Neural crest cell (in vitro differentiated cells): ENCODE measurements at places on chromosomes 13 and 19.

GRCh38 chr19:5205381-5205780, 135.2 kb downstream of the PTPRS start:
- DNase-seq: no peak

DNA sequence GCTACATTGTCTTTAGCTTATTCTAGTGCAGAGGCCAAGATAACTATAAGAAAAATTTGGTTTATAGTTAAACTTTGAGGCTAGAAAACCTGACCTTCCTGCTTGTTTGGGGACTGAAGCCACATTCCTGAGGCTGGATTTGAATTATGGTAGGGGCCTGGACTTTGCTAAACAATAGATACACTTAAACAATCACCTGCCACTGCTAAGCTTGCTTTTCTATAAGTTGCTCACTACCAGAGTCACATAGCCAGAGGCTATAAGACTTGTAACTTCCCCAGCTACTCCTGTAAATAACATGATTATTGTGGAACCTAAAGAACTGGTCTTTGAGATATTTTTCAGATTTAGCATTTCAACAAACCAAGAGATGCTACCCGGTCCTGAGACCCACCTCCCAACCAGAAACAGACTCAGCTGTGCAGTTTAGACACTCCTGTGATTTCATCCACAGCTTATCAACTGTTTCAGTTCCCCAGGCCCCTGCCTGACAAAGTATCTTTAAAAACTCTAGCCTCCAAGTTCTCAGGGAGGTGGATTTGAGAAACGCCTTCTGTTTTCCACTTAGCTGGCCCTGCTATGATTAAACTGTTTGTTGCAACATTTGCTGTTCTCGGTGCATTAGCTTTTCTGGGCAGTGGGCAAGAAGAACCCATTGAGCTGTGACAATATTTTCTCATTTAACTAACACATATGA, 77.7 kb downstream of the MIPEP start:
- DNase-seq: no peak

DNA sequence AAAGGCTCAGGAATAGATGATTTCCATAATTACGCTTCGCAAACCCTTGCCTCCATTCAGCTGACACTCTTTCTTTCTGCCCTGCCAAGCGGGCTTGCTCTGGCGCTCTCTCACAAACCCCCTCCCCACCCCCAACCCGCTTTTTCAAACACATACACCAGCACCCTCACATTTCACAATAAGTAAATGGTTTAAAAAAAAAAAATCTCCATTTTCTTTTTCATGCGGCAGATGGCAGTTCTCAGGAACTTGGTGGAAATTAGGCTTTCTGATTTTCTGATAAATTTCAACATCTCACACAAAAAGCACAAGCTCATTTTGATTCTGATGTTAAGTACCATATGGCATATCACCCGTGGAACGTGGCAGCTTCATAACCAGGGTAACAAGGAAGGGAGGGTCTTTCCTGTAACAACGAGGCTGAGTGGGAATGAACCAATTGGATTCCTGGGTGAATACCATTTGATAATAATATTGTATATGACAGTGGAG, 43.8 kb downstream of the C13orf42 start:
- no peak for DNase-seq

GRCh38 chr13:23923031-23923430, 25.7 kb upstream of the C1QTNF9B start:
- DNase-seq: no peak

GRCh38 chr13:106533943-106534638, 1.4 kb downstream of the EFNB2 start:
- peak; percentile 33 for DNase-seq

DNA sequence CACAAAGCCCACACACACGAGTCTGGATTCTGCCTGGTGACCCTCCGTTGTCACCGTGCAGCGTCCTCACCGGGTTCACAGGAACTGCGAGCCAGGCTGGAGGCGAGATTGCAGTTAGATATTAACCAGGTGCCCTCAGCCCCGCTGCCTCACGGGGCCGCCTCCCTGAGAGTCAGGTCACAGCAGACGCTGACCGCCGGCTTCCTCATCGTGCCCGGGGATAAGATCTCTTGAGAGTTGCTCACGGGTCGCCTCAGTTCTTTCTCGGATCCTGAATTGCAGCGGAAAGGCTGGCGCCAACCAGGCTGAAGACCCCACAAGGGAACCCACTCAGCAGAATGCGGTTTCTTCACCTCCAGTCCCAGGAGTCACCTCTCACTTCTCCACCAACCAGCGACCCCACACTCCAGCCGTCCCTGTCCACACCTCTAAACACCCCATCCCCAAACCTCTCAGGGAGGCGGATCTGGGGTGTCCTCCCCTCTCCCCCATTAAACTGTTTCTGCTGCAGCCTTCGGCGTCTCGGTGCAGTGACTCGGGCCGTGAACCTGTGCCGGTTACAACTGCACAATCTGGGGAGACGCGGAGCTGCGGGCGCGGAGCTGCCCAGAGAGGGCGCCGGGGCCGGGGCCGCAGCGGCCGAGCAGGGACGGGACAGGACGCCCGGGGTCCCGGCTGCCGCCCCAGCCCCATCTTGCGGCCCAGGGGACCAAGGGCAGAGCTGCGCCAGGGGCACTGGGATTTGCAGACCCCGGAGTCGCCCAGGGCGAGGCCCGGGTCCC, 591 bp downstream of the ZNF823 start:
- no peak for DNase-seq

- DNase-seq: no peak
Measured at GRCh38 chr13:91722267-91722884, 324.0 kb downstream of the GPC5 start.

DNA sequence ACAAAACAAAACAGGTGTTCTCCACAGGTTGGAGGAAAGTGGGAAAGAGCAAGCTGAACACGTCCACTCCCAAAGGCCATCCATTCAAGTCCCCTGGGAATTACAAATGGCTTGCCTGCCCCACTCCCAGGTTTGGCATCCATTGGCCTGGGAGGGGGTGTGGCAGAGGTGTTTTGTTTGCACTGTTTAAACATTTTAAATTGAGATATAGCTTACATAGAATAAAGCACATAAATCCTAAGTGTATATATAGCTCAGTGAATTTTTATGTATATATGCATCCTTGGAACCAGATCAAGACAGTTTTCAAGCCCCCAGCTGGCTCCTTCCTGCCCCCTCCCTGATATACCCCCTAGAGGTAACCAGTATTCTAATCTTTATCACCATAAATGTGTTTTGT, 12.7 kb downstream of the SLC25A42 start:
- DNase-seq: no peak

DNA sequence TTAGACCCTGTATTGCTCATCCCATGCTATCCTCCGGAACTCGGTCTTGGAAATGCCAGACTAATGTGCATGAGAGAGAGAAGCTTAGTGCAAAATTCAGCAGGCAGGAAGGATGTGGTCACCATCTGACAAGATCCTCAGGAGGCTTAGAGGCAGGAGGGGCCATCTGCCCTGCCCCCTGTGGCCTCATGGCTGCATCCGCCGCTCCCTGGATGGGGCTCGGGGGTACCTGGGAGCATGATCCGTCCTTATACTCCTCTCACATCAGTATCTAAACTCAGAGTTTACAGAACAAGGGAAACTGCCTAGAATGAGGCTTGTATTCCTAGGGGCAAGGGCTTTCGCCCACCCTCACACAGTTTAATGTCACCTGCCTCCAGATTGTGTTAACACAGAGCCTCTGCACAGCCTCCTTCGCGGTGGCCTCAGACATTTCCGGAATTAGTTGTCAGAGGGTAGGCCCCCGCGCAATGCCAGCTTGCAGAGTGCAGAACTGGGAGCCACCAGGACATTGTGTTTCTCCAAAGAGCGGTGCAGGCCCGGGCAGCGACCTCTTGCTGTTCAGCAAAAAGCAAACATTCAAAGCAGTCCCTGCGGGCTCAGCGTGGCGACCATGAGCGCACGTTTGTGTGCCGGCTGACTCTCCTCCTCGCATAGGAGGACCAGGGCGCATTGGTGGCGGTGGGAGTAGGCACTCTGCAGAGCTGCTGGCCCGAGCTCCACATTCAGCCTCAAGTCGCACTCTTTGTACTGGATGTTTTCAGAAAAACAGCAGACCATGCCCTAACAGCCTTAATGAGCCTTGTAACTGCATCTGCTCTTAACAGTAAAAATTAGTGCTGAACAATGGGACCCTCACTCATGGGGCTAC, 39.1 kb downstream of the GPR12 start:
- DNase-seq: no peak

DNA sequence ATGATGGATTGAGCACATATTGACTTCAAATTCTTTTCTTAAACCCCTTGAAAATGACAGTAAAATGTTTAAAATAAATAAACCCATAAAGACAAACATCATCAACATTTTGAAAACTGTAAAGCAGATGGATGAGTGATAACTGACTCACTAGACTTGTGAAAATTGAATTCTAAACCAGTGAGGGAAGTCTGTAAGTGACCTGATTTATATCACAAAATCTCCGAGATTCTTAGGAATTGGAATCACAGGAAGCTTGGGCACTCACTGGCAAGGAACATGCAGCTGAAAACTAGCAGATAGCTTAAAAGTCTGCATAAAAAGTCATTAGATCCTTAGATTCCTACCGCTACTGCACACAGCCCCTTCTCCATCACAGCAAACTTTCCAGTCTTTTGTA, 51.3 kb upstream of the TSC22D1 start:
- no peak for DNase-seq

- no peak for DNase-seq
Measured at GRCh38 chr19:56273563-56274117, 1.1 kb downstream of the EDDM13 start.

- DNase-seq: no peak
Measured at GRCh38 chr19:334296-335071, 10.1 kb downstream of the MIER2 start.

DNA sequence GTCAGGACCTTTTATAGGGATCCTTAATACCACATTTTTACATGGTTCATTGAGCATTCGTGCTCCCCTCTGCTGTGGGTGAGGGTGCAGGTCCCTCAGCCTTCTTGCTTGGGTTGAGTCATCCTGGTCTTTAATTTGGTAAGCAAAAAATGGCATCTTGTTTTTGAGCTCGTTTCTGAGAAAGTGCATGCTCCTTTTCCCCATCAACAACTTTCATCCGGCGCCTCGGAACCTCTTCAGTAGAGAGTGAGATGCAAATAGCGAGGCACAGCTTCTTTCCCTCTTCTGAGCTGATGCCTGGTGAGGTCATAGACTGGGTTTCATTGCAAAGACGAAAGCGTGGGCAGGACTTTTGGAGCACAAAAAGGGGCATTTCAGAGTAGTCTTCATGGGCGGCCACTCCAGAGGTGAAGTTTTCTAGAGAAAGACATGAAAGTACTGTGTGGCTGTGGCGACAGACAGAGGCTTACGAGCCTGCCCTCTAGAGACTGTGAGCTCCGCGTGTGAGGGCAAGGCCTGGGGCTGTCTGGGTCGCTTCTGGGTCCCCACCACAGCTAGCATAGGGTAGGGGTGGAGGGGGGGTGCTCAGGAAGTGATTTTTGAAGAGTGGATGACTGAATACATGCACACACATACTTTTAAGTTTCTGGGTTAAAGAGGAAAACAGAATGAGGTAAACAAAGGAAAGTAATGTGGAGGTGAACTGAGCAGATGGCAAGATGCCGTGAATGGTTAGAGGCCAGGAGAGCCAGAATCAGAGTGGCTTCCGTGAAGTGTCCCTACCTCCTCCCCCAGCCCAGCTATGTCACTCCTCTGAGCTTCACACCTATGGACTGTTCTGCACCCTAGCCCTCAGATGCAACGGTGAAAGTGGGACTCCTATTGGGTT, 44.3 kb downstream of the BBC3 start:
- no peak for DNase-seq

GRCh38 chr13:45490068-45490467, 25.3 kb downstream of the COG3 start:
- DNase-seq: no peak

- DNase-seq: no peak
Measured at GRCh38 chr13:62960723-62961122, 1545.1 kb upstream of the PCDH20 start.

GRCh38 chr13:80305737-80306136, 35.2 kb downstream of the SPRY2 start:
- no peak for DNase-seq

DNA sequence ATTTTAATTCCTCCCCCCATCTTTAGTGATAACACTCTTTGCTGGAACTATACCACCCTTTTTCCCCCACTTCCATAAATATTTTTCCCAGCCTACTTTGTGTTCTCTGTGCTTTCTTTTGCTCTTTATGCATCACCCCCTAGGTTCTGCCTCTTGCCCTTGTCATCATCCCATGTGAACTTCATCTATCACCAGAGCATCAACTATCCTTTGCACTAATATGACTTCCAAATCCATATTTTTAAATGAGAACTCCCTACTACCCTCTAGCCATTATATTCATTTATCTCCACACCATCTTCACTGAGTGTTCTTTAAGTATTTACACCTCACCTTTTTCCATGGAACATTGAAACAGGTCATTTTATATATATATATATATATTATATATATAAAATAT, 452.7 kb downstream of the FOXO1 start:
- DNase-seq: no peak

DNA sequence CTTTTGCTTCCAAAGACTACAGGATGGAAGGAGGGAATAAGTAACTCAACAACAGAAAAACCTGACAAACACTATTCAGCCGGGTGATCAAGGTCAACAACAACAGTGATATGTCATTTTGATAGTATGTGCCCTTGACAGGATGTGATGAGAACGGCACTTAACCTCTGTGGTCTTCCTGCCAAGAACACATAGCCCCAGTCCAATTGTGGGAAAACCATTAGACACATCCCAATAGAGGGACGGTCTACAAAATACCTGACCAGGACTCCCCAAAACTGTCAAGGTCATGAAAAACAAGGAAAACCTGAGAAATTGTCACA, 43.1 kb upstream of the AMER2 start:
- no peak for DNase-seq

- no peak for DNase-seq
Measured at GRCh38 chr13:49020940-49021553, 45.3 kb downstream of the FNDC3A start.

DNA sequence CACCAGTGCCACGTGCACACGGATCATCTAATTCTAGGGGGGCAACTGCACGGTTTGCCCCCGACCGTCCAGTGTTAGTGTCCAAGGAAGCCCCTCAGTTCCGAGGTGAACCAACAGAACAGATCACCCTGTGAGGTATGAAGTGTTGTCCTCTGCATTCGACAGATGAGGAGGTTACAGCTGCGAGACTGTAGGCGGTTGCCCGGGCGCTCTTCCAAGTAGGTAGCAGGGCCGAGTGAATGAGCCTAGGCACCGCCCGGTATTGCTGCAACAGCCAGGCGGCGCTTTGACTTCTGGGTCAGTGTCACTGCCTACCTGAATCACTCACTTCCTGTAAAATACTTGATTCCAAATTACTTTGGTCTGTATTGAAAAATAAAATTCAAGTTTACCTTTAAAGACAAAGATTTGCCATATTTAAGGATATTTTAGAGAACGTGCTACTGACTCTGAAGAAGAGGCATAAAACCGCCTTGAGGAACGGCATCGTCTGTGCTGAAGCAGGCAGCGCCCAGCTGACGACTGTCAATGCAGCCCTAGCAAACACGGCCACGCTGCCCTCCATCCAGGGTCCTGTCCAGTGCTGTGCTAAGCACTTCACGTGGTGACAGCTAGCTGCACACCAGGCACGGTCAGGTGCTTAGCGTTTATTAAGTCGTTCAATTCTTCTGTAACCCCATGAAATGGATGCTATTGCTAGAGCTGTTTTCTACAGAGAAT, 19.3 kb upstream of the RASA3 start:
- DNase-seq: no peak

- DNase-seq: no peak
Measured at GRCh38 chr13:111531505-111531904, 211.1 kb downstream of the TEX29 start.
